ENCODE measurements at places on chromosomes 6 and 20.

DNA sequence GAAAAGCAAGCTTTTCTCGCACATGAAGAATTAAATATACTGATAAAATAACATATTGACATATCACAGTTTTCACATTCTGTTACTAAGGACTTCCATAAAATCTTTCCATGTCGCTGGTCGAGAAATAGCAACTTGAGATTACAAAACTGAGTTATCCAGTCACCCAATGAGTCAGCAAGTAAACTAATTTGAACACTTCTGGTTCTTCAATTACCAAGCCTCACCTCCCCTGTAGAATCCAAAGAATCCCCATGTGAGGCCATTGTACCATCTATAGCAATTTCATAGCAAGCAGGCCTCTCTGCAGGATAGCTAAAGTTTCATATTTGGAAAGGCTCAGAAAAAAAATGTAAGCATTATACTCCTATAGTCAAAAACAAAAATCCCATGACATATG lies 87.3 kb downstream of the PKHD1 start:
- no peak for DNase-seq

DNA sequence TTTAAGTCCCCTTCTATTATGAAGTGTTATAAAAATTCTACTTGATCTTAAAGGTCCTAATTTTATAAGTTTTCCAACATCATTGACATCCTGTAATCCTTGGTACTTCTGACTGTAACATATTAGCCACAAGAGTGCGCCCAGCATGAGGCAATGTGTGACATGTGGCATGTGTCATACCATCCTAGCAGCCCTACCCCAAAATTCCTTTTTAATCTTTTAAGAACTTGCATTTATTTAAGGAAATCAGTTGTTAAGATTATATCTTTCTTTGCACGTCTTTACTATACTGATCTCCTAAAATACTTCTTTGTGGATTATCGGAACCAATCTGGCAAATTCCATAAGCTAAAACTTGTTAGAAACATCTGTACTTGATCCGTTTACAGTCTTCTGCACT lies 167.1 kb upstream of the SLC24A3 start:
- no peak for DNase-seq

DNA sequence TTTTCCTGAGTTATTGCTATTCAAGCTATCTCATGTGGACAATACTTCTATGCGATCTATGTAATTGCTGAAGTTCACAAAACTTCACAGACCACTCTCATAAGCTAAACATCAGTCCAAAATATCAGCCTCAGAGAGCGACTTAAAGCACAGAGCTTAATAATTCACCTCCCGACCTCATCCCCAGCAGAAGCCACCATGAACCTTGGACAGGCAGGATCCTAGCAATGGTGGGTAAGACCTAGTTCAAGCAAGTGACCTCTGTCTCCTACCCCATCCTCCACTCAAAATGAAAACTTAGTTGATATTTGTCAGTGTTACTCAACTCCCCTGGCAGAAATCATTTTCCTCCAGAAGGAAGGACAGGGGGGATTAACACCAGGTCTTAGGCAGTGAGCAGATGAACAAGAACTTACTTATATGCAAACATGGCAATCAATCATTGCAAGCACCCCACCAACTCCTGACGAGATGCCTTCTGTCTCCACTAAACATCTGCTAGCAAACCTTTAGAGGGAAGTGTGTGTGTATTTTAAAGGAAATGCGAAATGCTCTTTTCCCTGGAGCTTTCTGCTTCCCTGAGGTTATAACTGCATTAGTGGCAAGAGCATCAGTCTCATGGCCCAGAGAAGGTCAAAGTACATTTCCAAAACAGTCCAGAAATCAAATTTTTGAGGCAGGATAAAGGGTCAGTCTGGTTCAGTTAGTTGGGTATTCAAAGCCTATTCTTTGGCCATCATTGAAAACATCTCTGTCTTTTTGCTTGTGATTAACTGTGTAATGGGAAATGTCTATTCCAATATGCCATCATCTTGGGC lies 90.0 kb downstream of the SLC22A23 start:
- no peak for DNase-seq

GRCh38 chr6:76481101-76481500 lies 408.6 kb upstream of the IMPG1 start:
- no peak for DNase-seq

DNA sequence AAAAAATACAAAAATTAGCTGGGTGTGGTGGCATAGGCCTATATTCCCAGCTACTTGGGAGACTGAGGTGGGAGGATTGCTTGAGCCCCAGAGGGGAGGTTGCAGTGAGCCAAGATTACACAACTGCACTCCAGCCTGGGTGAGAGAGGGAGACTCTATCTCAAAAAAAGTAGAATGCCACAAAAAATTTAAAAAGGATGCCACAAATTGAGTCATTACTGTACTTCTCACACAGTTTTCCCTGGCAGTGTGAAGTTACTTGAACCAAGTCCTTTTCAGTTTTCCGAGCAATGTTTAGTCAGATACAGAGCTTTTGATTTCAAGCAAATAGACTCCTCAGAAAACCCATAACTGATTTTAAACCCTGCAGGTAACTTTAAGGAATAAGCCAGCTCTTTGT lies 53.3 kb downstream of the TNFRSF21 start:
- DNase-seq = no peak

DNA sequence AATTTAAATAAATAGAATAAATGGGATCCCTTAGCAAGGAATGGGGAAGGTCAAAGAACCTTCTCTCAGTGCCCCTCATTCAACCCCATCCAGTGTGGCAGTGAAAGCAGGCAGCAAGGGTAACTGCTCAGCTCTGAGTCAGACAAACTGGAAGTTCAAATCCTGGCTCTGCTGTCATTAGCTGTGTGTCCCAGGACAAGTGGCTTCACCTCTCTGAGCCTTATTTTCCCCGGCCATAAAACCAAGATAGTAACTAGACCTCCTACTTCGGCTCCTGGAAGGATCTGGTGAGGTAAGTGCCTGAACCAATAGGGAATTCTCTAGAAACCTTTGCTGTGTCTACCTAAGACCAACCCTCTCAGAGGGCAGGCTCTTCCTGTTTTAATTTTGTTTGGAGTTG lies 4.1 kb downstream of the GHRH start:
- DNase-seq = no peak

GRCh38 chr6:33323623-33323948 lies 6.0 kb upstream of the ZBTB22 start:
- peak; percentile 23 for DNase-seq

DNA sequence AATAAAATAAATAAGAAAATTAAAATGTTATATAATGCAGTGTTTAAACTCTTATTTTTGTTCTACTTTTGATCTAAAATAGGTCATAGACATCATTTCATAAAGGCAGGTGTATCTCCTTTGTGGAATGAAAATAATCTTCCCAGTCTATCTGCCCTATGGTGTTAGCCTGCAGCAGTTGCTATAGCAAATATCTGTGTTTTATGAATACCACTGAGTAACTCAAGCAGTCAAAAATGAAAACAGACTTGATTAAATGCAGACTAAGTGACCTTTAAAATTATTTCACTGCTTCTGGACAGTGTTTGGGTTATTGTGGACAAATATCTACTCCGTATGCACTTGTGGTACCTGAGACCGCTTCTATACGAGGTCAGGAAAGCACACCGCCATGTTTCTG lies 11.8 kb downstream of the HTR1B start:
- no peak for DNase-seq

- DNase-seq = no peak
Observed at GRCh38 chr6:150979826-150980350, 114.4 kb downstream of the MTHFD1L start.

GRCh38 chr6:67933278-67933677 lies 701.8 kb upstream of the ADGRB3 start:
- DNase-seq = no peak

DNA sequence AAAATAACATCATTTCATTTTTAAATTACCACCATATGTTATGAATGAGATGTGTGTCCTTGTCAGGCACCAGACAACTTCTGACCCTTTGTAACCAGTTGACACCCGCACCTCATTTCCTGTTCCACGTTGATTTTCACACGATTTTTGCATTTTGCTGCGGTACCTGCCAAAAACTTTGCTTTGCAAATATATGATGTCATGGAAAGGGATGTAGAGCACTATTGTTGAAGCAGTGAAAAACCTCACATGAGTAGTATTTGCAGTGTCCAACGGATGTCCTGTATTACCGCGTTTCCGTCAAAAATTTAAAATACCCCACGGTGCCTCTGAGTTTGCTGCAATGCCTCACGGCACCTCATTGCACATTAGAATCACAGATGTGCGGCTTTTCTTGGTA lies 115.6 kb downstream of the MTHFD1L start:
- no peak for DNase-seq

DNA sequence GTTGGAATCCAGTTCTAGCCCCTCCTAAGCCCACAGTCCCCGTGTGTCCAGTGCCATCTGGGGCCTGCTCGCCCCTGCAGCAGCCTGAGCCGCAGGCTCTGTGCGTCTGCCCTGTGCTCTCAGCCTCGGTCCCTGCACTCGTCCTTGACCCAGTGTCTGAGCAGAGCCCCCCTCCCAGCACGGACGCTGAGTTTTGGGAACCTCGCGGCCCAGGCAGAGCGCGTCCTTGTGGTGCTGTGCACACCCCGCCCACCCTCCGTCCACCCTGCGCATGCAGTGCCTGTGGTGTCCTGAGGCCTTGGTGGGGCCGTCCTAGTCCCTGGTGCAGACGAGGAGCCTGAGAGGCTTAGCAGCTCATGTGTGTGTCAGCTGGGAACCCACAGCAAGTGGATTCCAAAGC lies 31.6 kb downstream of the OSBPL2 start:
- no peak for DNase-seq

DNA sequence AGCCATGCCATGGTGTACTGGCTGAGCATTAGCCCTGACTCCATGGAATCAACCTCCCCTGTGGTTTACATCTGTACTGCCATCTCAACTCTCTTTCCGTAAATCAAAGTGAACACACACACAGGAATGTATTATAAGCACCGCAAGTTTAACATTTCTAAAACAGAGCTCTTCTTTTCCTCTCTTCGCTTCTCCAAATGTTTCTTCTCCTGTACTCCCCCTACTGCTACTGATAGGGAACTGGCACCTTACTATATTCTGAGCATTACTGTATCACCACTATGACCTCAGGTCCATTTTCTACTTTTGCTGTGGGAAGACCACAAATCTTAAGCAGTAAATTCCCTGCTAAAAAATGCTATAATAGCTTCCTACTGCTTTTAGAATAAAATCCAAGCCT lies 101.2 kb downstream of the NUS1 start:
- no peak for DNase-seq

DNA sequence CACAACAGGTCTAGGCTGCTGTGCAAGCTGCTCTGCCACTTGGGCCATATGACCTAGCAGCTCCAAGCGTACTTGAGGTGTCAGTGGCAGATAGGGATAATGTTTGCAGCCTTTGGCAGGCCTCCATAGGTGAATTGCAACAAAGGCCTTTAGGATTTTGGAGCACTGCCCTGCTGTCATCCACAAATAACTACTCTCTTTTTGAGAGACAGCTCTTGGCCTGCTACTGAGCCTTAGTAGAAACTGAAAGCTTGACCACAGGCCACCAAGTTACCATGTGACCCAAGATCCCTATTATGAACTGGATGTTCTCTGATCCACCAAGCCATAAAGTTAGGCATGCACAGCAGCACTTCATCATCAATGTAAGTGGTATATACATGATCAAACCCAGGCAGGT lies 29.9 kb downstream of the FBXO30 start:
- DNase-seq = no peak

DNA sequence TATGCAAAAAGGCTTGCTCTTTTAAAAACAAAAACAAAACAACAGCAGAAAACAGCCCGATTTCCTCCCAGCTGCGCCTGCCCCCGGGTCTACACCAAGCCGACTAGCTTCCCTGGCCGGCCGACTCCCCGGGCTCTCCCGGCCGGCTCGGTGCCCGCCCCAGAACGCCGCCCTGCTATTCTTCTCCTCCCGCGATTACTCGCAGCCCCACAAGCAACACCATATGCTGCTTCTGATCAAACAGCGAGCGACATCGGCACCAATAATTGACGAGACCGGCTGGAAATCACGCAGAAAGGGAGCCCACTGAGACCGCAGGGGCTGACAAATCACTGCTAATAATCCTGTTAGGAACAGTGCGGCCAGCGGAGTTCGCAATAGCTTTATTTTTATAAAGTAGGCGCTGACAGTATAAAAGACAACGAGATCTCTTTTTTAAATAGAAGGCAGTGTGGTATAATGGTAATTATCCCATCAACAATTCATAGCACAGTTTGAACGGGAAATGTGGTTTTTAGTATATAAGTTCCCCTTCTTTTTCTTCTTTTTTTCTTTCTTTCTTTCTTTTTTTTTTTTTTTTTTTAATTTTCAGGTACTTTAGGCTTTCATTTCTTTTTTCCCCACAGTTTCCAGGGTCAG lies 3.3 kb downstream of the SIM1 start:
- DNase-seq = no peak

DNA sequence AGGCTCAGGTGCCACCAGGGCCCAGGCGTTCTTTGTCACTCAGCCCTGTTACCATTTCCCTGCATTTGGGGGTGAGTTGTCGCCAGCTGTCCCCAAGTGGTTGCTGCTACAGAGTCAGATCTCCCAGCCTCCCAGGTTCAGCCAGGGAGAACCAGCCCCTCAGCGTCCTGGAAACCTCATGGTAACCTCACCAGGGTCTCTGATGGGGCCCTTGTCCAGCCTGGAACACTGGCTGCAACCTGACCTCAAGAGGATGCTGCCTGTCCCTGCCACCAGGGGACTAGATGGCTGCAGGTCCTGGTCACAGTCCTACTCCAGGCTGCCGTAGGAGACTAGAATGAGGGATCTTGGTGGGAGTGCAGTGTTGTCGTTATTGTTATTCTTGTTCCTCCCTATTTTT lies 228.3 kb upstream of the PDE10A start:
- no peak for DNase-seq

All from stimulated activated naive CD4-positive, alpha-beta T cell treated with Interleukin-2 at 50 U/mL for 16 hours (primary cell).